ENCODE measurements at places on chromosomes 13 and 19. TPM values are rescaled to one million over a fixed set of nuclear protein-coding genes. Genes with fewer than 3 reads are reported as not detected.

The SLITRK6 gene
- total RNA-seq, result not detected

The PDX1 gene
- total RNA-seq, result not detected

The CEACAM16 gene
- total RNA-seq, result not detected

The NPHS1 gene
- total RNA-seq, result 0.18 TPM

The CYP2B6 gene
- total RNA-seq, result not detected

The VAV1 gene
- 121 TPM for total RNA-seq

The DCT gene
- not detected for total RNA-seq

The OVOL3 gene
- not detected for total RNA-seq

The ZNF358 gene
- 13.5 TPM for total RNA-seq

The C3 gene
- total RNA-seq, result 0.44 TPM

The ZNF536 gene
- total RNA-seq, result not detected

The KLK10 gene
- not detected for total RNA-seq

The INSR gene
- 3.2 TPM for total RNA-seq

The FAM216B gene
- total RNA-seq, result not detected

The TLE2 gene
- total RNA-seq, result 0.66 TPM

The RANBP3 gene
- 98.5 TPM for total RNA-seq

The ZNF285 gene
- 4.5 TPM for total RNA-seq

The FFAR2 gene
- not detected for total RNA-seq
